GM23248 (cell line): ENCODE measurements at places on chromosomes 2 and 18. TPM values are rescaled to one million over a fixed set of nuclear protein-coding genes. Genes with fewer than 3 reads are reported as not detected.

NT5C1B gene
- 0.88 and 1.4 TPM in 2 replicates for polyA plus RNA-seq

DSG1 gene
- not detected in 2 replicates for polyA plus RNA-seq

TUBA3D gene
- polyA plus RNA-seq = not detected in 2 replicates

ZAP70 gene
- polyA plus RNA-seq = not detected in 2 replicates

FNDC4 gene
- 18.2 and 20.2 TPM in 2 replicates for polyA plus RNA-seq

RIT2 gene
- not detected in 2 replicates for polyA plus RNA-seq

LHCGR gene
- polyA plus RNA-seq = not detected in 2 replicates

XDH gene
- 1.3 and 1.8 TPM in 2 replicates for polyA plus RNA-seq

GRCh38 chr2:64593035-64593655, 60.6 kb downstream of the SERTAD2 start:
- DNase-seq = peak; percentile 36

DNA sequence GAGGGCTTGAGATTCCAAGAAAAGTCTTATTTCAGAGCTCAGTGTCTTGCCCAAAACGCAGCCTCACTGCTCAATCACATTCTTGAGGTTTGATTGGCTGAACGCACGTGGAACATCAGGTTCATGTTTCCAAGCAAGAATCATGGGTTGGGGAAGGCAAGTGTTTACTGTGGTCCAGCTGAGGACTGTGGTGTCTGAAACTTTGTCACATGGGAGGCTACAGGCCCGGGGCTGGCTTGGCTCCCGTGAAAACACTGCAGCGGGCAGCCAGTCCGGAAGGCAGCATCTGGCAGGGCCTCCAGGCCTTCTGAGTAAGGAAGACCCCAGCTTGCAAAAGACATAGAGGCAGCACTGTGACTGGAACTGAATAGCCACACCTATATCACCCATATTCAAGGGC, 84.7 kb downstream of the POLR1A start:
- DNase-seq = peak; percentile 39

- DNase-seq = no peak
These were observed 96.8 kb upstream of the ARL4C start for GRCh38 chr2:234593636-234594035.

GRCh38 chr2:27370816-27371620, 602 bp downstream of the SNX17 start:
- DNase-seq = peak; percentile 68

DNA sequence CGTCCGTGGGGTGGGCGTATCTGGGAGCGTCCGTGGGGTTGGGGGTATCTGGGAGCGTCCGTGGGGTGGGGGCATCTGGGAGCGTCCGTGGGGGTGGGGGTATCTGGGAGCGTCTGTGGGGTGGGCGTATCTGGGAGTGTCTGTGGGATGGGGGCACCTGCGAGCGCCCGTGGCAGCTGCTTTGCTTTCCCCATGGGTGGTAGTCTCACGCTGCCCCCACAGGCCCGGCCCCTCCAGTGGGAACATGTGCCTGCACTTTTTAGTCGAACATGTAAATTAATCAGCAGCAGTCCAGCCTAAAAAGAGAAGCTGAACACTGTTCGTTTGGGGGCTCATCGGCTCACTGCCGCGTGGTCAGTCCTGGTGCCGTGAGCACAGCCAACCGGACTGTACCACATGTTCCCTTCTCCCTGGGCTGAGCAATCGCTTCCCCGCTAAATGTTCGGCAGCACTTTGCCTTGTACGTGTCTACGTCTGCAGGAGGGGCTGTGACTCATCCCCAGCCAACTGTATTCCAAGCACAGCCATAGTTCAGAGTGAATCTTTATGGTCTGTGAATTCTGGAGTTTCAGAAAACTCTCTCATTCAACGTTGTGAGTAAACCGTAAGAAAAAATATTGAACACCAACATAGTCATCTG, 271.5 kb downstream of the AGAP1 start:
- peak; percentile 98 for DNase-seq

- no peak for DNase-seq
These were observed 38.1 kb upstream of the SLC3A1 start for GRCh38 chr2:44237221-44237620.

GRCh38 chr2:240990266-240990529, 8.2 kb upstream of the SNED1 start:
- no peak for DNase-seq

DNA sequence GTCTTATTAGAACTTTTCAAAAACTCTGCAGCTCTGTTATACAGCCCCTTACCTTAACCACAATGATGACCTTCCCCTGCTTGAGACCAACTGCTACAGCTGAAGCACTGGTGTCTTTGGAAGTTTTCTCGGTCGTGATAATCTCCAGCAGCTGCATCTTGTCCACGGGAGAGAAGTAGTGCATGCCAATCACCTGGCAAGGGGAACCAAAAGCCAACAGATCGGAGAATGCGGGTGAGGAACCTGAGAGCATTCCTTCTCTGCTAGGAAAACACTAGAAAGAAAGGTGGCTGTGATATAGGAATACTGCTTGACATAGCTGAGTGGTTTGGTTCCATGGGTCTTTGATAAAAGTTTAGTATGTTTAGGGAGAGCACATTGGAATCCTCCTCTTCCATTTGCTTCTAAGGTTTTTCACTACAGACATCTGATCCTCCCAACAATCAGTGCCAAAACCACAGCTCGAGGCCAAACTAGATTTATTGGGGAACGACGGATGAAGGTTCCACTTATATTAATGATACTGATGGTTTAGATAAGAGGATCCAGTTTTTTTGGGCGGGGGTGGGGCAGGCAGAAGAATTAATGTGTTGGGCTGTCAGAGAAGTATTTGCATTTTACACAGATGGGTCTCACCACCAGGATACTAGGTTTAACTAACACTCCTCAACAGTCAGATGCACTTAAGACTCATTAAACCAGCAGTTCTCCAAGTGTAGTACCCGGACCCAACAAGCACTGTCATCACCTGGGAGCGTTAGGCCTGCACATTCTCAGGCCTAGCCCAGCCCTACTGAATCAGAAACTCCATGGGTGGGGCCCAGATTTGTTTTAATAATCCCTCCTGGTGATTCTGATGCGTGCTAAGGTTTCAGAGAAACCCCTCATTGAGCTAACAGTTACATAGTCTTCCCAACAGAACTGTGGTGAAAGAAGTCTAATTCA, 22.4 kb downstream of the GAREM2 start:
- DNase-seq = no peak

GRCh38 chr18:35688757-35689156, 107.2 kb downstream of the GALNT1 start:
- DNase-seq = no peak

DNA sequence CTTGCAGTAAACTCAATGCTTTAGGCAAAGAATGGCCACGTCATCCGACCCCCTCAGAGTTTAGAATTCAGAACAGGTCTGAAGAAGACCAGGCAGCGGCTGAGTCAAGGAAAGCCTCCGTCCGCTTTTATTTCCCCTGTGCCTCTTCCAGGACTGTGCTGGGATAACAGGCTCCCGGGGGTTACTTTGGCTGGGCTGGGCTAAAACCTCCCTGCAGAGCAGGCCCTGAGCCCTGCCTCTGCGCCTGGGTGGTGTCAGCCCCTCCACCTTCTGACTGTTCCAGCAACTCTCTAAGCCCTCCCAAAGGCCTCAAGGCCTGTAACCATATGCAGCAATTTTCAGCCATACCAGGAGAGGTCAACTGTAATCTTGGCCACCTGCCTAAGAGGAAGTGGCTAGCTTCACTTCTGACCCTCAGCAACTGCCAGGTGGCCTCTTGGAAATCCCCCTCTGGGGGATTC, 166.5 kb downstream of the RPIA start:
- DNase-seq = no peak

DNA sequence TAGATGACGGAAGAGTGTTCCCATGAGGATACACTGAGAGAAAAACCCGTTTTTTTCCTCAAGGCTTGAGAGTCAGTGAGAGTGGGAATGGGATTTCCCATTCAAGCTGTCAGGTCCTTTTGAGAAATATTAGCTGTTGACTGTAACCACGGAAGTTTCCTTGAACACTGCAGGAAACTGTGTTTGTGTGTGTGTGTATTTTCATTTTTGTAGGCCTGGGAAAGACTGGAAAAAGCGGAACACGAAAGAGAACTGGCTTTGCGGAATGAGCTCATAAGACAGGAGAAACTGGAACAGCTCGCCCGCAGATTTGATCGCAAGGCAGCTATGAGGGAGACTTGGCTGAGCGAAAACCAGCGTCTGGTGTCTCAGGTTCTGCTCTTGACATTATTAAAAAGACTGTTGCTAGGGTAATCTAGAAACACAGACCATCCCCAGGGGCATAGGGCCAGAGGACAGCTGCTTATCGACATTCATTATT, 98.8 kb upstream of the EML6 start:
- DNase-seq = no peak

GRCh38 chr2:88210132-88211002, 40.2 kb downstream of the THNSL2 start:
- DNase-seq = no peak

- DNase-seq = peak; percentile 68
These were observed 204.6 kb upstream of the TNP1 start for GRCh38 chr2:217064234-217065011.

- DNase-seq = no peak
These were observed 63.3 kb upstream of the ITPRID2 start for GRCh38 chr2:181828122-181828705.

DNA sequence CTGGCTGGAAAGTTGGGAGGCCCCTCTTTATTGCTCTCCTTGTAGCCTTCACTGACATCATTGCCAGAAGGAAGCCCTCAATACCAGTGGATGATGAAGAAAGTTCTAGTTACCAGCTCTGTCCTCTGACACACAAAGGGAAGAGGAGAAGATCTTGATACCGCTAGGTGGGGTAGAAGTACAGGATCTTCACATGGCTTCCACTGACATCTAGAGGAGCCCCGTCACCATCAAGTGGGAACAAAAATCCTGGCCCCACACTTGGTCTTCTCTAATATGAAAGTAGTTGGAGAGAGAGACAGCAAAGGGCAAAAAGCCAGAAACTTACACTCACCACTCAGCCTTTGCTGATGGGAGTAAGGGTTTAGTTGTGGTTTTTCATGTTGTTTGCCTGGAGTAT, 12.4 kb downstream of the XIRP2 start:
- DNase-seq = peak; percentile 48

DNA sequence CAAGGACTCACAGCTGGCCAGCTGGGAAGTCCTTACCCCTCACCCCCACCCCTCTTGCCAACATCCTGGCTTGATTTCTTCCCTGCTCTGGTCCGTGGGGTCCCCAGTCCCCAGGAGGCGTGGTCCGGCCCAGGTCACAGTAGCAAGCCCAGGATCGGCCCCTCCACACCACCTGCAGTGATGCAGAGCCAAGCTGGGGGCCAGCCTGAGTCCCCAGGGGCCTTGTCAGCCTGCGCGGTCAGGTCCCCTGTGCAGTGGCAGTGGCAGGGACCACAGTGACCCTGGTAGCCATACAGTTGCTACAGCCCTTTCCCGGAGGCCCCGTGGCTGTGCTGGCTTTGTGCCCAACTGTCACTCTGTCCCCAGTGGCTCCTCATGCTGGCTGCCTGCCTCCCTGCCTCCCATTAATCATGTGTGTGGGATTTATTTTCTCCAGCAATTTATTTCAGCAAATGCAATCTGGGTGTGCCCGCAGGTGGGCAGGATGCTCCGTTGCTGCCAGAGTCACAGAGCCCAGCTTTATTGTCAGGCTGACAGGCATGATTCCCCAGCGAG, 8.8 kb upstream of the PRSS56 start:
- DNase-seq = no peak

GRCh38 chr2:206154197-206154596, 5.0 kb downstream of the NDUFS1 start:
- DNase-seq = peak; percentile 11

DNA sequence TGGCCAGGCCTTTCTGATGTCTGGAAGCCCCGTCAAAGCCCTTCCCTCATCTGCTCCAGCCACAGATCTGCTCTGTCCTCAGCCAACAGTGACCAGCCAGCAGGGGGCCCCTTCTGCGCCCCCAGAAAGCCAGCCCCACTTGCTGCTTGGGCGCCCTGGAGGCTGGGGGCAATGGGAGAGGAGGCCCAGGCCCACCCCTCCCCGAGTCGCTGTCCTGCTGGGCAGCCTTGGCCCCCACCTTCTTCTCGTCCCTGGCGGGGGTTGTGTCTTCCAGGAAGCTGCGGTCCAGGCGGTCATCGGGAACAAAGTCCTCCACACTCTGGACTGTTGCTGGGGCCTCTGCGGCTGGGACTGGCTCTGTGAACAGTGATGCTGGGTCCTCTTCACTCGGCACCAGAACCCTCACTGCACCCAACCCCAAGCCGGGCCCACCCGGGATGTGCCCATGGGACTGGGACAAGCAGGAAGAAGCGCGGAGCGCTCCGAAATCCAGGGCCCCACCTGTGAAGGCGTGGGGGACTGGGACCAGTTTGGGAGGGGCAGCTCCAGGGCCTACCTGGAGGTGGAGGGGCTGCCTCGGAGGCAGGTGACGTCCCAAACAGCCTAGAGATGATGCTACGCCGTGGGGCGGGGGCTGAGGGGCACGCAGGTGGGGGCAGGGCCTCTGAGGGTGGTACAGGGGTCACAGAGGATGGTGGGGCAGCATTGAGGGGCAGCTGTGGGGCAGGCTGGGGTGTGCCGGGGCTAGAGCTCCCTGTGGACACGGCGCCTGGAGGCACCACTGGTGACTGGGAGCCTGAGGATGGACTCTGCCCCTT, 257.6 kb downstream of the ANKRD30B start:
- no peak for DNase-seq

GRCh38 chr2:96245609-96246390, 20.0 kb downstream of the TMEM127 start:
- peak; percentile 47 for DNase-seq

DNA sequence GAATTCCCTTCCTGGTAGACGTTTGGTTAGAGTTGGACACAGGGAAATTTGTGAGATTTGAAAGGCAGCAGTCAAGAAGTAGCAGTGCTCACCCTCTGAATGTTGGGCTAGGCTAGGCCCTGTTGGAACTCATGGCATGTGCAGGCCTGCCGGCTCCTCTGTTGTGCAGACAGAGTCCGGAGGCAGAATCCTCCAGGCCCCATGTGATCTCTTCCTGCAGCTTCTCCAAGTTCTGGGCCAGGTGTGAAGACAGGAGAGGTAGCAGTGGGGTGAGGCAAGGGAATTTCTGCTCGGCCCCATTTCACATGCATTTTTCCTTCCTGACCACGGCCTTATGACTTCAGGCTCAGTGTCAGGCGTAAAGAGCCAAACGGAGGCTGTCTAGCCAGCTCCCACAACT, 36.9 kb upstream of the RAB31 start:
- no peak for DNase-seq

- DNase-seq = no peak
These were observed 155.3 kb downstream of the PHLPP1 start for GRCh38 chr18:62870643-62871042.

DNA sequence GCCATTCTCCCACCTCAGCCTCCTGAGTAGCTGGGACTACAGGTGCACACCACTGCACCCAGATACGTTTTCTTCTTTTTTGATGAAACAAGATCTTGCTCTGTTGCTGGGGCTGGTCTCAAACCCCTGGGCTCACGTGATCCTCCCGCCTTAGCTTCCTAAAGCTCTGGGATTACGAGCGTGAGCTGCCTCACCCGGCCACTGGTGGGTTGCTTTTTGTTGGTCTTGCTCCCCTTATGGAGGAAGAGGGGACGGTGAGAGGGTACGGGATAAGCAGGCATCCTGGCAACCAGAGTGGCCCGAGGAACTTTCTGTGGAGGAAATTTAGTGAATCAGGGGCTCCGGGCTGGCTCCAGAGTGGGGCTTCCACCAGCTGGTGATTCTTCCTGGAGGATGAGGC, 222.3 kb downstream of the HDAC4 start:
- no peak for DNase-seq

GRCh38 chr2:37664231-37664643, 7.2 kb downstream of the CDC42EP3 start:
- no peak for DNase-seq

- DNase-seq = no peak
These were observed 199.5 kb downstream of the NDUFA10 start for GRCh38 chr2:239825705-239825979.
